ENCODE measurements at places on chromosomes 11 and 22.

GRCh38 chr11:48101958-48102357, 114.7 kb upstream of the OR4B1 start:
- no peak for DNase-seq

DNA sequence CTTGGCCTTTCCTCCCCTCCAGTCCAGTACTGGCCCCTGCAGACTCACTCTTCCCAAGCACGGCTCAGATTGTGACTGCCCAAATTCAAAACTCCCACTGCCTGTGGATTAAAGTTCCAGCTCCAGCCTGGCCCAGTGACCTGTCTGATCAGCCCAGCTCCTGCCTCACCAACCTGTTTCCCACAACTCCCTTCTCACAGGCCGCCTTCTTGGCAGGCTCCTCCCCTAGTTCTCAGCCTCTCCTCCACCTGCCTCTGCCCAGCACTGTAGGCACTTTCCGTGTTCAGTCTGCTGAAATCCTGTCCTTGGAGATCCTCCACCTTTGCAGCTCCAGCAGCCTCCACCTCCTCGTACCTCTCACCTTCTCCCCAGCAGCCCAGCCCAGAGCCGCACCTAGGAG, 68.6 kb downstream of the MICAL2 start:
- DNase-seq = no peak

GRCh38 chr11:48019217-48019584, 38.8 kb downstream of the PTPRJ start:
- DNase-seq = peak; percentile 50

DNA sequence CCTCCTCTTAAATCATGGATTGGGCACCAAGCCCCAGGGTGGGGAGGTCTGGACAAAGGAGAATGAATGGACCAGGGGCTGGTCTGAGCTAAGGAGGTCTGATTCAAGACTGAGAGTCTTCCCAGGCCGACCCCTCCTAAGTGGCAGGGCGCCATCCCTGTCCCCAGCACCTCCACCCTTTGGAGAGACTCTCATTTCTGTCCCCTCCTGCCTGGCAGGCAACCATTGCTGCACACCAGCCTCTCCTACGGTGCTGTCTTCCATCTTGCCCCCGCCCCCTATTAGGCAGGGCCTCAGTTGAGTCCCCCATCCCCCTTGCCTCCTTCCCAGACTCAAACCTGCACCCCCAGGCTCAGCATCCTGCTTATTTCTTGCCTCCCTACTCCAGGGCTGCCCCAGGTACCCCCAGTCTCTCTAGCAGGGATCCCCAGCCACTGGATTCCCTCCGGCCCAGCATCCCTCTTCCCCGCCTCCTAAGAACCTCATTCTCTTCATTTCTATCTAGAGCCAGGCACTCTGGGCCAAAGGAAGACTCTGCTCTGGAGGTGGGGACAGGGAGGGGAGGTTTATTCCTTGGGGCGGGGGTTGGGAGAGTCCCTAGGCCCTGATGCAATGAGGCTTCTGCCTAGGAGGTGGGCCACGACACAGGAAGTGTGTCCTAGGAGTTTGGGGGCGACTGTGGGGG, 1.7 kb upstream of the RCOR2 start:
- DNase-seq = no peak

GRCh38 chr11:40273192-40273732, 1186.2 kb downstream of the LRRC4C start:
- no peak for DNase-seq

GRCh38 chr11:76347466-76347865, 33.5 kb downstream of the THAP12 start:
- DNase-seq = no peak

- peak; percentile 68 for DNase-seq
Measured at GRCh38 chr11:9787981-9788521, 124.2 kb downstream of the SWAP70 start.

DNA sequence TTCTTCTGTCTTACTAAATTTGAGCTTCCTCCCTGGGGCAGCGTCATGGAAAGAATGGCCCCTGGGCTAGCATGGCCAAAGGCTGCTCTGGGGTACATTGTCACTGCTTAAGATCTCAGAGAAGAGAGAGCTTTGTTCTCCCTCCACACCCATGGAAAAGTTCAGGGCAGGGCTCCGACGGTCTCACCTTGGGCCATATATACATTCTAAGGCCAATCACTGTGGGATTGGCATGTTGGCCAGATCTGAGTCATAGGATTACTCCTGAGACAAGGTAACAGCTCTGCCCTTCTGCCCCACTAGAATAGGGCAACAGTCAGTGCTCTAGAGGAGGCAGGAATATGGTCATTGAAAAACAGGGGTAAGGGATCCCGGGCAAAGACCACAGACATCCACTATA, 56.2 kb downstream of the BUD13 start:
- DNase-seq = no peak

- no peak for DNase-seq
Measured at GRCh38 chr11:74256378-74257133, 54.9 kb downstream of the P4HA3 start.

- DNase-seq = peak; percentile 47
Measured at GRCh38 chr11:76863196-76863777, 2.6 kb downstream of the ACER3 start.

DNA sequence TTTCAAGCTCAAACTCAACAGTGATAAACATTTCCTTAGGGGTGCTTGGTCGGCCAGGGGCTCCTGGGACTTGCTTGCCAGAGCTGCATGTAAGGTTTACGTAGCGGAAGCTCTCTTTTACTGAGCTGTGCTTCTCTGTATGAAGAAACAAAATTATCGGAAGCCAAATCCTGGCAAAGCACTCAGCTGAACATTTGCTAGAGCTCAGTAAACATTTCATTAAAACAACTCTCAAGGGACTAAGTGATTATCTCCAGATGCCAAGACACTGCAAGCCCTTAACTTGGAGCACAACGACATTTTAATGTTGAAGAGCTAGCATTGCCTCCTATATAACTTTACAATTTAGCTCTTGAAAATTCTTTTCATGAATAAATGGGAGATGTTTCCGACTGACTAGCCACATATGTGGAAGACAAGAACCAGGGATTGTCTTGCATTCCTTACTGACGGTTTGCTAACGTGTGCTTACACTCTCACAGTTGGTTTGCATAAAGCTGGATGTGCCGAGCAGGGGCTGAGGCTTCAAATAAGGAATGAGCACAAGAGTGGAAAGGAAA, 43.4 kb downstream of the SCUBE2 start:
- DNase-seq = no peak

DNA sequence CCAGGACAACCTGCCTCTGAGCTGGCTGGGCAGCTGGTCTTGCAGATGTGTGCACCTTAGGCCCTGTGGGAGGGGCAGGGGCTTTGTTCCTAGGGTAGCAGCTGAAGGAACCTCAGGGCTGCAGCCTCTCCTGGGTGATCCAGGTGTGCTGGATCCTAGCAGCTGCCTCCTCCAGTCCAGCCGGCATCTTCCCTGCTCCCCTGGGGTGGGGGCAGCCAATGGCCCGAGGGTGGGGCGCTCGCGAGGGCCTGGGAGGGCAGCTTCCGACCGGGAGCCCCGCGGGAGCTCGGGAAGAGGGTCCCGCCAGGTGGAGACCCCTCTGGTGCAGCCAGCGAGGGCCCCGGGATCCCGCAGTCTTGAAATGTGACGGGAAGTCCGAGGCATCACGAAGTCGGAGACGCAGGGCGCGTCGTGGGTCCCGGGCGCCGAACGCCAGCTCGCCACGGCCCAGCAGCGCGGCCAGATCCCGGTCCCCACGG, 1.7 kb downstream of the IFITM1 start:
- no peak for DNase-seq

DNA sequence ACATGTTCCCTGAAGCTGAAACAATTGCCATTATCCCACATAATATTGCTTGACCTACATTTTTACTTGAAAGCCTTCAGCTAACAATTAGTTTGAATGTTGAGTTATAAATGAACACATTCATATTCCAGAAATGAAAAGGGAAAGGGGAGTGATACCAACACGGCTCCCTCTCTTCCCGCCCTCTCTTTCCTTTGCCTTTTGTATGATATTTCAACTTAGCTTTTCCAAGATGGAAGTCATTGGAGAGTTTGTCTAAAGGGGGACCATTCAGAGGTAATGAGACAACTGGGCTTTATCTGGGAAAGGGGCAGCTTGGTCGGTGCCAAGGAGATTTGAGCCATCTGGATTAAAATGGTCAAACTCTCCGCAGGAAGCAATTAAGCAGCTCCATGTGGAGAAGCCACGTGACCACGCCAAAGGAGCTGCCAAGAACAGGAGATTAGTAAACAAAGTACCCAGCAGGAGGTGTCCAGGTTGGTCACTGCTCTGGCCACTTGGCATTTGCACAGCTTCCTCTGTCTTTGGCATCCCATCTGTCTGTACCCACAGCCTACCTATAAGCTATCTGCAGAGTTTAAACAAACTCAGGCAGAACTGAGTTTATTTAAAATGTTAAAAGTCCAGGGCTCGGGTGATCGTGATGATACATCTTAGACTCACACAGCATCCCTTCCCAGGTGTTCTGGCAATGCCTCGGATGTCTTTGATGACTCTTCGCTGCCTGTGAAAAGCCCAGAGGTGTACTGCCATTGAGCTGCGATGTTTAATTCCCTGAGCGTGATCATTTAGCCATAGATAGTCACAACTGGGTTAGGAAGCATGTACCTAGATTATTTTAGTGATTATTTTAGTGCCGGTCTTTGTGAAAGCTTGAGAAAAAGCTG, 735.9 kb downstream of the NTM start:
- DNase-seq = no peak

DNA sequence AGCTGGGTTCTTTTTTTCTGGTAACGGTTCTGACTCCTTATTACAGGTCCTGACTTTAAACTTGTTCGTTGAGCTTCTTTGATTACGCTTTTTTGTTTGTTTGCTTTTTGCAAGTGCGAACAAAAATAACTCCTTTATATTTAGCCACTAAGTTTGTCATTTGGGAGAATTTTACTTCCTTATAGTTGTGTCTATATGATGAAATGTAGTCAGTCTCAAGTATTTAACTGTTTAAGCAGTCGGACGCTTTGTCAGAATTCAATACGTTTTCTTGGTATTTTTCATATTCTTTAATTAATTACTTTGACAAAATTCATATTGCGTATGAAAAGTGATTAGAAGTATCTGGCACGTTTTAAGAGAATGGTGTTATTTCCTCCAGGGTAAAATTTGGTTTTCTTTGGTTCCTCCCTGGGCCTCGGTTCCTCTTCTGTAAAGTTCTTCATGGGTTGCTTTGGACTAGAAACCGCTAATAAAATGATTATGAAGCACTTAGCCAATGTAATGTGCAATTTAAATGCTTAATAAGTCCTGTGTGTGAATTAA, 1.3 kb downstream of the CBL start:
- no peak for DNase-seq

GRCh38 chr11:64173616-64174355, 7.9 kb upstream of the MACROD1 start:
- DNase-seq = no peak

GRCh38 chr11:134438542-134439537, 26.8 kb upstream of the B3GAT1 start:
- DNase-seq = no peak

GRCh38 chr11:61281581-61282250, 13.4 kb downstream of the VWCE start:
- DNase-seq = no peak

DNA sequence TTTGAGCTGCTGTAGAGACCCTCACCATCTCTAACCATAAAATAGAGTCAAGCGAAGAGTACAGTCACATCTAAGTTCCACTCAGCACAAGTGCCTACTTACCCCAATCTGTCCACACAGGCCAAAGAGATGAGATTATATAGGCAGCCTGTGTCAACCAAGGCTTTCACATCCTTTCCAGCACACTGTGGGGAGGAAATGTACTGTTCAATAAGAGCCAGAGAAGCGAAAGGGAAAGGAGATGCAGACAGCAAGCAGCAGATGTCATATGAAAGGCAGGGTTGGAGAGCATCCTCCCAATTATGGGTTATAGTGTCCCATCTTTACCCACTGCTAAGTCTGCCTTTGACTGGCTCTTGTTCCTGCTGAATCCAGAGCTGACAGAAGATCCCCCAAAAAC, 16.4 kb downstream of the NRIP3 start:
- DNase-seq = no peak

- no peak for DNase-seq
Measured at GRCh38 chr22:21917181-21917958, 35.3 kb downstream of the PPM1F start.

- no peak for DNase-seq
Measured at GRCh38 chr11:128865490-128865889, 1.6 kb downstream of the KCNJ1 start.

- DNase-seq = no peak
Measured at GRCh38 chr11:128779036-128779435, 85.2 kb downstream of the FLI1 start.

GRCh38 chr11:10526974-10527918, 13.7 kb downstream of the RNF141 start:
- DNase-seq = no peak

DNA sequence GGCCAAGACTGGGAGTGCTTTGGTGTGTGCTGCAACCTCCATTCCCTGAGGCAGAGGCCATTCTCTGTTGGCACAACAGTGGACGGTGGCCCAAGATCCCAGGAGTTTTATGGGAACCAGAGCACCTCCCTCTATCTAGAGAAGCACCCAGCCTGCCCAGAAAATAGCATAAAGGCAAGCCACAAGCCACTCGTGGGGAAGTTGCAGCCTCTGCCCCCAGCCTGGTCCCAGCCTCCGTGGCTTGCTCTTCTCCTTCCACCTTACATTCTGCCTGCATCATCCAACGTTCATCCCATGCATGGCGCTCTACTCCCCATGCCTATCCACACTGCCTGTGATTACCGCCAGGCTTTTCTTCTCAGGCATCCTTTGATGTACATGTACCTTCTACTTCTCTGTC, 15.8 kb downstream of the IL17RA start:
- DNase-seq = peak; percentile 65

GRCh38 chr22:48175721-48176120, 1413.3 kb downstream of the TBC1D22A start:
- DNase-seq = no peak

GRCh38 chr22:36554098-36554497, 25.1 kb upstream of the EIF3D start:
- DNase-seq = no peak

- no peak for DNase-seq
Measured at GRCh38 chr11:95119361-95120060, 29.9 kb downstream of the ENDOD1 start.

DNA sequence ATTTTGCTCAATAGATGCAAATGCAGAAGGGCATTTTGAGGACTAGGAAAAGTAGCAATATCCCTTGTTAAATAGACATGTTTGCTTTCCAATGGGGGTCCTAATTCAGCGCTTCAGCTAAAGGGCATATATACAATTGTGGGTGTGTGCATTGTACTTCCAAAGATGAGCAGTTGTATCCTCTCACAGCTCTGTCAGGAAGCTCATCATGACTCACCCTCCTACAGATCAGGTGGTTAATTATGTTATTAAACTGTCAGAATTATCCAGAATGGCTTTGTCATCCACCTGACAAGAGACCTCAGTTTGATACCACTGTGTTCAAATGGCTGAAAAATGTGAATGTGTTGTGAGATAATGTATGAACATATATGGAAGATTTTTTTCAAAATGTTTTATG, 252.2 kb upstream of the MTNR1B start:
- no peak for DNase-seq

- no peak for DNase-seq
Measured at GRCh38 chr11:61781585-61781984, 10.8 kb downstream of the TMEM258 start.

DNA sequence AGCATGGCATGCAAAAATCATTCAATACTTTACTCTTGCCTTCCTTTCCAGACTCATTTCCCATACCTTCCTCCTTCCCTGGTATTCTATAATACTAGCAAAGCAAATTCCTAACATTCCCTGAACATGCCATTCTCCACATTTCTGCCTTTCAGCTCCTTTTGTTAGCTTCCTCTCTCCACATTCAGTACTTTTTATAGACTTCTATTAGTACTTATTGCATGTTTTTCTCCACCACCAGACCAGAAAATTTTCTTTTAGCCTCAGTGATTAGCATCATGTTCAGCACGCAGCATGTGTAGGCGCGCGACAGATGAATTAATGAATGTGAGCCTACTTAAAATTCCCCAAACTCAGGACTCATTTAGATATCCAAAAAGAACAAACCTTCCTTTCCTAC, 935.3 kb downstream of the DLG2 start:
- DNase-seq = no peak

Data from HL-60 (cell line).